NCI-H226 (cell line): ENCODE measurements at places on chromosomes 12 and 14.

- no peak for DNase-seq
Measured at GRCh38 chr12:118189741-118190191, 53.8 kb downstream of the PEBP1 start.

GRCh38 chr14:103943673-103944072, 1.3 kb upstream of the RD3L start:
- DNase-seq = no peak

DNA sequence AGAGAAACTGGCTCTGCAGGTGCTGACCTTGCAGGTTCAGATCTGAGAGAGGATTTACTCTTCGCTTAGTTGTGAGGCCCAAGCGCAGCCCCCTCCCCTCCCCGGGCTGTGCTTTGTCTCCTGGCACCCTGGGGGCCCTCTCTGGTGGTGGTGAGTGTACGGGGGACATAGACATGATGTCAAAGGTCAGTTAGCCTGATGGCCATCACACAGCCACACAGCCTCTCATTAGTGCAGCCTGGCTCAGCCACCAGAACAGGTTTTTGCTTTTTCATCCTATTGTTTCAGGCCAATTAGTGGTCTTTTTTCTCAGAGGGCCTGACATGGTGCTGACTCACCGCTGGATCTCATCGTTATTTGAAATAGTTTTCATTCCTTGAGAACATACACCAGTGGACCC, 437.9 kb downstream of the AACS start:
- no peak for DNase-seq

DNA sequence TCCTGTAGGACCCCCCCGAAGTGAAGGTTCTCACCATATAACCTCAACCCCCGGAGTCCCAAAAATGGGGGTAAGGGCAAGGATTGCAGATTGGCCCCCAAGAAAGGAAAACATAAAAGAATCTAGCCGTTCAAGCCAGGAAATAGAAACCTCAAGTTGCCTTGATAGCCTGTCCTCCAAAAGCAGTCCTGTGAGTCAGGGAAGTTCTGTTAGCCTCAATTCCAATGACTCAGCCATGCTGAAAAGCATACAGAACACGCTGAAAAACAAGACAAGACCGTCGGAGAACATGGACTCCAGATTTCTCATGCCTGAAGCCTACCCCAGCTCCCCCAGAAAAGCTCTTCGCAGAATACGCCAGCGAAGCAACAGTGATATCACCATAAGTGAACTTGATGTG, 344.2 kb upstream of the RGS6 start:
- peak; percentile 6 for DNase-seq

DNA sequence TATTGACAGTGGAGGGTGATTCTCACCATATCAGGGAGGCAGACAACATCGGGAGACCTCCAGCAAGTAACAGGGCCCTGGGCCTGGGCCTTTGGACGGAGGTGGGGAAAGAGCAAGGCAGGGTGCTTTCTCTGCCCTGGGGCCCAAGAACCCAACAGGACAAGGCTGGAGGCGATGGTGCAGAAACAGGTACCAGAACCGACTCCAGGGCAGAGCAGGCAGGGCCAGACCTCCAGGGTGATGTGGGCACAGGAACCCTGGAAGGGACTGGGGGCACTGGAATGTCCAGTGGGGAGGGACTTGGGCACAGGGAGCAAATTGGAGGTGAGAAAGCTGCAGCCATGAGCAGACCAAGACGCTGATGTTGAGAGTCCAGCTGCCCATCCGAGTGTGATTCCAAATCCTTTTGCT, 44.4 kb downstream of the PRMT8 start:
- DNase-seq = no peak

GRCh38 chr14:51386983-51387735, 147.1 kb downstream of the TMX1 start:
- DNase-seq = no peak

DNA sequence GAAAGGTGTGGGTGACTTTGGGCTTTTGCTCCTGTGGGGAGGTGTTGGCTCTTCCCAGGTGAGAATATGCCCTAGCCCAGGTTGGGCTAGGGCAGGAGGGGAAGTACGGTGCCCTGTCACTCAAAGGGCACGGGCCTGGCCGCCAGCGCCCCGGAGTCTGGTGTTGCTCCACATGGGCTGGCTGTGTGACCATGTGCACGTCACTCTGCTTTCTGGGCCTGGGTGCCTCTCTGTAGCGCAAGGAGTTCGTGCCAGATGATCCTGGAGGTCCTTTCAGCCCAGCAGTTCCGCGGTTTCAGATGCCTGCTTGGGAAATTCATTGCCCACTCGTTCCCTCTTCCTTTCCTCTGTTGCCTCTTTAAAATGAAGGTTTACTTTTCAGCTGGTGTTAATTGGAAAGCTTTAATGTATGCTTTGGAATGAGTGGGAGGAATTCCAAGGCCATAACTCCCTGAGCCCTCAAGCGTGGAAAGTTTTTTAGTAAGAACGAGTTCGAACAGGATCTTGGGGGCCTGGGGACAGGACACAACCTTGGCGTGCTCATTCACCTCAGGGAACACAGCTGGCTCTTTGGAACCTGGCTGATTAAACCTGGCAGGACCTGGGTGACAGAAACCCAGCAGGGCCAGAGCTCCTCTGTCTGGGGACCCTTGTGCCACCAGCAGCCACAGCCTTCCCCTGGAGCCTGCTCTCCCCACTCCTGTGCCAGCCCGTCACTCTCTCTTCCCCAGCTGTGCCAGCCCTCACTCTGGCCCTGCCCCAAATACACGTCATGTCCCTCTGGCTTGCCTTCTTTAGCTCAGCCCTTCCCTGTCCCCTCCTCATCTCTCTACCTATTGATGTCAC, 42.8 kb downstream of the TSPAN9 start:
- DNase-seq = no peak

DNA sequence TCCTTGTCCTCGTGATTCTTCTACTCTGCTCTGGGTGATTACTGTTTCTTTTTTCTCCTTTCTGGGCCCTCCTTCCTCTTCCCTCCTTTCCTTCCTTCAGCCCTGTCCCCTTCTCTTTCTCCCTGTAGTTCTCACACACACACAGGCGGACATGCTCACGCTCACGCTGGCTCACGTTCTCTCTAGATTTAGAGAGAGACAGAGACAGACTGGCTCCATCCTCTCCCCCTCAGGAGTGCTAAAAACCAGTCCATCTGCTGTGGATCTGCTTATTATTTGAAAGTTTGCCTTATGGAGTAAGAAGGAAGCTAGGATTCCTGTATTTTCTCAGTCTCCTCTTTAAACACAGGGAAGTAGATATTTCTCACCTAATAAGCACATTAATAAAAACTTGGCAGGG, 48.1 kb downstream of the KCNA1 start:
- DNase-seq = no peak

GRCh38 chr12:113837084-113837483, 129.0 kb downstream of the RBM19 start:
- DNase-seq = peak; percentile 9

GRCh38 chr12:120887253-120888043, 16.7 kb downstream of the SPPL3 start:
- no peak for DNase-seq

GRCh38 chr14:55667801-55668200, 87.8 kb downstream of the KTN1 start:
- DNase-seq = no peak

- no peak for DNase-seq
Measured at GRCh38 chr14:26598672-26599131, 869 bp upstream of the NOVA1 start.

DNA sequence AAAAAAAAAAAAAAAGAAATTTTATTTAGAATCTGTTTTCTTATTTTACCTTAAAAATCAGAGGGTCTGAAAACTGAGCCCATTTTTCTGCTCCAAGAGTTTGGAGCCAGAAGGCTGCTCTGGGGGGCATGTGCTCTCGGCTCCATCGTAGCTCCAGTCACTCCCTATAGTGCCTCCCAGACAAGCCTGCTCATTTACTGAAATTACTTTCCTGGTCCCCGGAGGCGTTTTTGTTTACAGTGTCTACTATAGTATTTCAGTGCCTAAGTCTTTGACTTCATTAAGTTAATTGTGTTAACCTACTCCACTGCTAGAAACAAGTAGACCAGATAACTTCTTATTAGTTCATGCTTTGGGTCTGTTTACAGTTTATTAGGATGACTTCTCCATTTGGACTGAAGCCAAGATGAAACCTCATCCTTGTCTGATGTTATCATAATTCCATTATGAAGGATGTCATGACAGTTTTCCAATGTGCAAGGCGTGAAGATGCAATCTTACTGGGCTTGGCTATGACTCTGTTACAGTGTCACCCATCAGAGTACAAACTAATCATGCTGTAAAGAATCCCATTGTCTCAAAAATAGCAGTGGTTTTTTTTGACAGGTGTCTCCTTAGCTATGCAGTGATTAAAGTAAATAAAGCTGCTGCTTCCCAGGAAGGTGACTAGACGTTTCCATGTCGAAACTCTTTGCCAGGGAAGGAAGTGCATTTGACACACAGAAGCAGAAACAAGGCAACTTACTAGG, 182.3 kb downstream of the TMEM132C start:
- no peak for DNase-seq

DNA sequence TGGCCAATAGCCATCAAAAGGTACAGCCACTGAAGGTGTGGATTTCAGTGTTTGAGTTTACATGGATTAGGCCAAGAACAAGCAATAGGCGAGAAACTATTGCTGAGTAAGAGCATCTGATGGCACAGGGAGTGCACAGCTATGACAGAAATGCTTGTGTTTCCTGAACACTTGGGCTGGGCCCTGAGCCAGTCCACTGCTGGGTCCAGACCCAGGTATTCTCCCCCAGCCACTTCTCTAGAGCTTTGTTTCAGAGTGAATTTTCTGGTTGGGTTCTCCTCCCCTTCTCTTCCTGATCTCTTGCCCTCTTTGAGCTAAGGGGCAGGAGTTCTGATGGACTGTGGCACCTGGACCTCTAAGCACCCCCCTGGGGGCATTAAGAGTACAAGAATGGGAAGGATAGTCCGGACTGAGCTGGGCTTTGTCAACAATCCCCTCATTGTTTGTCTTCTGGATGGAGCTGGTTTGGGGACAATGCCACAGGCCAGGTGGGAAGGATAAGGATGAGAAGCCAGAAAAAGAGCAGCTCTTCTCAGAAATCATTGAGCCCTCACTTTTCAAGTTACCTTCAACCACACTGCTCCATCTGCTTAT, 8.3 kb downstream of the HOXC5 start:
- DNase-seq = no peak
